ENCODE measurements at places on chromosomes 3 and 15. TPM values are rescaled to one million over a fixed set of nuclear protein-coding genes. Genes with fewer than 3 reads are reported as not detected.

- DNase-seq: no peak
Observed at GRCh38 chr15:43274136-43274535, 7.4 kb upstream of the TGM5 start.

DNA sequence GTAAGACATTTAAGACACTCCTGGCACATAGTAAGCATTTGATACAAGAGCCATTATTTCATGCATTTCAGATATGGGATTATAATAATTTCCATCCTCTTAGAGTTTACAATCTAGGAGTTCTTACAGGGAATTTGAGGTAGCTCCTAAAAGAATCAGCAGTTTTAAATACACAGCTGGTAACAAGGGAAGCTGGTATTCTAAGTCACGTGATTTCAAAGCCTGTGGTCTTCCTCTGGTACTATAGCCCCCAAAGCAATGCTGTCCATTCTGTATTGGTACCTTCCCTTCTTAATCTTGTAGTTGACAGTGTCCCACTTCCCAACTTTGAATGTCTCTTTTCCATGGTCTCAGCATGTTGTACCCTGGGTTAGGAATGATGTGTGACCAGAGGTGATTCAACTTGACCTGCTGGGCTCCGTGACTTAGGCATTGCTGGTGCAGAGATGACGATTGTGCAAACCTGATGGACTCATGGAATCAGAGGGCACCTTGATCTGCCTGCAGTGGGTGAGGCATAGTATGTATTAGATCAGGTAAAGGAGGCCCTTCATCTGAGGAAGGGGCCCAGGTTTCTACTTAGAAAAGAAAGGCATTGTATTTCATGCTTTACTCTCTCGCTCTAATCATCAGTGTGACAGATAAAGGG, 122.9 kb downstream of the AKAP13 start:
- DNase-seq: no peak

DNA sequence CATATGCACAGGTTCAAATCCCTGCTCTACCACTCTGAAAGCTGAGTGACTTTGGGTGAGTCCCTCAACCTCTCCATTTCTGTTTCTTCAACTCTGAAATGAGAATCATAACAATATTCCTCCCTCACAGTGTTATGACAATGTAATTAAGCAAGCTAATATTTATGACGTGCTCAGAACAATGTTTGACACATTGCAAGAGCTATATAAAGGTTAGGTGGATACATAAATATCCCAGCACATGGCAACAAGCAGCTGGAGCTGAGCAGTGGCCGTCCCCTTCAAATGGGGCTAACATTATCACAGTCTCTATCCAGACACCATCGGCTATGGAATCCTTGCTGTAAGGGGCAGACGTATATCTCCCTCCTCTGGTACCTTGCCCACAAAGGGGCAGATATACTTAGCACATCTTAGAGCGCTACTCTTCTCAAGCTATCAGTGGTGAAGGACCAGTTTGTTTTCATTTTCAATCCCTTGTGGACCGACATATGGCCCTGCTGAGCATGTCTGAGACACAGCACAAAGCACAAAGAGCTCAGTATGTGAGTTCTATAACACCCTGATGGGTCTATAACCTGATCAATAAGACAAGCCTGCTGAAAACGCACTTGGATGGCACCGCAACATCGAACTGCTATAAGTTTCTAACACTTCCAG, 80.9 kb downstream of the PRICKLE2 start:
- no peak for DNase-seq

GRCh38 chr15:40150163-40150925, 10.5 kb upstream of the BUB1B start:
- no peak for DNase-seq

DNA sequence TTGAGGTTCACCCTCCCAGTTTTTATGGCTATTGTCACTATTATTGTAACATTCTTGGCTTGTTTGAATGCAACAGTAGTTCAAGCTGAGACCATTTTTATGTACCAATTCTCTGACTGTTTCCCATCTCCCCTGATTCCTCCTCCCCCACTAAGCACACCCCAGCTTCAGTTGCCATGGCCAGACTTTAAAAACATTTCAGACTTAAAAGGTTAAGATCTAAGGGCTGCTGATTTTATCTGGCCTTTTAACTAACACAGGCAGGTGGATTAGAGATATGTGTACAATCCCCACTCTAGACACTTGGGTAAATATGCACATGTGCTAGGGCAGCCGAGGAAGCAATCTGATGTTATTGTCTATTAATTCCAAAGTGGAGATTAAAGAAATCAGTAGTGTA, 386.3 kb upstream of the NR2F2 start:
- no peak for DNase-seq

DNA sequence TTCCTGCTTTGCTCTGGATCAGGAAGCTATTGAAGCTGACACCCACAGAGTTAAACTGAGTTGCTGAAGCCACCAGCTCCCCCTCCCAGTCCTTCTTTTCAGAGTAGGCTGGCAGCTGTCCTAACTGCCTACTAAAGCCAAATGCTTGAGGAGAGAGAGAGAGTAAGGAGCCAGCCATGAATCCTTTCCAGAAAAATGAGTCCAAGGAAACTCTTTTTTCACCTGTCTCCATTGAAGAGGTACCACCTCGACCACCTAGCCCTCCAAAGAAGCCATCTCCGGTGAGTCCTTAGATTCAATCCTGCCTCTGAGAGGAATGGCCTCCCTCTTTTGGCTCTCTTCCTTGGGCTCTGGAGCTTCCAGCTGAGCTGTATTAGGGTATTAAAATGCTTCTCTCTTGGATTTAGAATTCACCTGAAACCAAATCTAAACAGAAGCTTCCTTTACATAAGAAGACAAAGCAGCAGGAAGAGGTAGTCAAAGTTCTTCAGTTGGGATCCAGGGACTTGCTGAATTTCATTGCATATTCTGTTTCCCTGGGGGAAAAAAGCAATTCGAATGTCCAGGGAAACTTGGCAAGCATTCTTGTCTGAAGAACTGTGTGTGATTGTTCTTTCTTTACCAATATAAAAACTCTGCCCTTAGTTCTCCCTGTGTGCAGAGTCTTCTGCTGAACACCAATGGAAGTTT, at the start of gene SLC15A2:
TSS of gene SLC15A2 (plus strand) at position 101 of the 690 bp plus-strand sequence. CDS start at position 177, 76 bp downstream.
- peak; percentile 66 for DNase-seq

- no peak for DNase-seq
Observed at GRCh38 chr3:142645236-142645793, 49.1 kb downstream of the PLS1 start.

GRCh38 chr3:154678041-154678654, 248.2 kb upstream of the GPR149 start:
- DNase-seq: no peak

- DNase-seq: no peak
Observed at GRCh38 chr3:157174290-157174648, 14.3 kb upstream of the CCNL1 start.

DNA sequence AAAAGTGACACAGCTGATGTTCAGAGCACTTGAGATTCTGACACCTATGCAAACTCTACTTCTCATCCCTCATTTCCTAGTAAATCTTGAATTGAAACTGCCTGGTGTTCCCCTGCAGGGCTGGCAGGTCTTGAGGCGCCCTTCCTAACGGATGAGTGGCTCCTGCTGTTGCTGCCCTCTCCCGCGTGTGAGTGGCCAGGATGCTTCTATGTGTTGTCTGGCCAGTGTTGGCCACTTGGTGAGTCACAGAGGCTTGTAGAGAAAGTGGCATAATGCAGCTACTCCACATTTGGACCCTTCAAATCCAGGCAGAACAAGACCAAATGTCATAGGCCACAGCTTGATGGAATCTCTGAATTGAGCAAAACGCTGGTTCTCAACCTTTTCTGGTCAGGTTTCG, 63.6 kb downstream of the MOBP start:
- no peak for DNase-seq

GRCh38 chr15:101561584-101561906, 72.0 kb upstream of the PCSK6 start:
- DNase-seq: no peak

GRCh38 chr3:98513091-98513511, 9.6 kb downstream of the CLDND1 start:
- DNase-seq: no peak

- DNase-seq: no peak
Observed at GRCh38 chr15:77143616-77144015, 72.7 kb upstream of the TSPAN3 start.

The CHRD gene
- 58.4 TPM for total RNA-seq

The XIRP1 gene
- 0.24 TPM for total RNA-seq

The IQCF5 gene
- total RNA-seq: not detected

The KCNAB1 gene
- 42.0 TPM for total RNA-seq

All from dorsolateral prefrontal cortex (tissue), 122 donors.